Ammon's horn (tissue), 1 donor: ENCODE measurements at places on chromosomes 7 and 10.

DNA sequence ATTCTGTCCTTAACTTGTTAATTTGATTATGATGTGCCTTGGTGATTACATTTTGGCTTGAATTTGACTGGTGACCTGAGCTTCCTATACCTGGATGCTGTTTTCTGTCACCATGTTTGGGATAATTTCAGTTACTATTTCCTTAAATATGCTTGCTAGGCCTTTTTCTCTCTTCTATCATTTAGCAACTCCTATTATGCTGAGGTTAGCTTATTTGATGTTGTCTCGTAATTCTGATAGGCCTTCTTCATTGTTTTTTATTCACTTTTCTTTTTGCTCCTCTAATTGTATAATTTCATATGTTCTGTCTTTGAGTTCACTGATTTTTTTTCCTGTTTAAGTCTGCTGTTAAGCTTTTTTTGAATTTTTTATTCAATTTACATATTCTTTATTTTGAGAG is 184.9 kb downstream of the ITGB1 start:
- DNase-seq: no peak

- no peak for DNase-seq
Observed at GRCh38 chr7:151851782-151852181, 25.1 kb downstream of the PRKAG2 start.

DNA sequence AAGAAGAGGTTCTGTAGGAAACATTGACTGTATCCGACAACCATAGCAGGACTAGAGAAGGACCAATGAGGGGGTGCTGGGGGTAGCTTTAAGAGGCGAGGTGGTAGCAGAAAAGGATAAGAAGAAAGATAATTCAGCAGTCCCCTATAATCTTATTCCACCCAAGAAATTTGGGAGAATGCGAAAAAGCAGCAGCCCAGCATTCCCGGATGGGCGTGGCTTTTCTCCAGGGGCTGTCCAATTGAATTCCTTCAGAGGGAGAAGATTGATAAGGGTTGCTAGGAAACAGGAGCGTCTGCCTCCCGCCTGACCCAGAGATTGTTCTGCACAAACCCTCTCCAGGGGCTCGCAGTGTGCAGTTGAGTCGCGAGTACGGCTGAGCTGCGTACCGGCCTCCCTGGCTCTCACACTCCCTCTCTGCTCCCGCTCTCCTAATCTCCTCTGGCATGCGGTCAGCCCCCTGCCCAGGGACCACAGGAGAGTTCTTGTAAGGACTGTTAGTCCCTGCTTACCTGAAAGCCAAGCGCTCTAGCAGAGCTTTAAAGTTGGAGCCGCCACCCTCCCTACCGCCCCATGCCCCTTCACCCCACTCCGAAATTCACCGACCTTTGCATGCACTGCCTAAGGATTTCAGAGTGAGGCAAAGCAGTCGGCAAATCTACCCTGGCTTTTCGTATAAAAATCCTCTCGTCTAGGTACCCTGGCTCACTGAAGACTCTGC is at the start of gene GRM3:
Gene GRM3, plus strand, starts transcription at position 349 of the 721 bp plus-strand sequence. CDS start 121,237 bp downstream, outside the sequence.
- peak; percentile 93 for DNase-seq

DNA sequence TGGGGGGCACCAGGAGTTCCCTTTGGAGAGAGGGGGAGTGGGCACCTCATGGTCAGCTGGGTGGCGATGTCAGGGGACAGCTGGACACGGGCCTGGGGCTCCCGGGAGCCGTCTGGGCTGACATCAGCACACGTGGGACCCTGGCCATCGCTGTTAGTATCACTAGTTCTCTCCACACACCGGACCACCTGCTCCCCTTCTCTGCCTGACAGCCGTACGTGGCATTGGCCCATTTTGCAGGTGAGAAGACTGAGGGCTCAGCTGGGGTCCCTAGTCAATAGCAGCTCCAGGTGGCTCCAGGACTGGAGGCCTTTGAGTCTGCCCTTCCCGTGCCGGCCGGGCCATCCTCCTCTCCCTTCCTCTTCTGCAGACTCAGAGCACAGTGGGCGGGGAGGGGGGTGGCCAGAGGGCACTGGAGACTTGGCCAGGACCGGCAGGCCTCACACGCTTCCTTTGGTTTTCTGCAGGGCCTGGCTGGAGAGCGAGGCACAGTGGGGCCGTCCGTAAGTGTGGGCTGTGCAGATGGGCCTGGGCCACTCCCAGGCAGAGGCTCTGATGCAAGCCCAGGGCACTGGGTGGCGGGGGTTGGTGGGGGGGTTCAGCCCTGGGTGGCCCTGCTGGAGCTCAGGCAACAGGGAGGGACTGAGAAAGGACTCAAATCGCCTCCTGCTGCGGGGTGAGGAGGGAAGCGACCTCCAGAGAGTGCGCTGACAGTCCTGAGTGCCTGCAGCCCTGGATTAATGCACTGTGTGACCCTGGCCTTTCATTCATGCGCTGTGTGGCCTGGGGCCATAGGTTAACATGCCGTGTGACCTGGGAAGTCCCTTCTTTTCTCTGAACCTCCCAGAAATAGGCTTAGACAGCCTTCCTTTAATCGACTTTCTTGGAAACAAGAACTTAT is 78.2 kb downstream of the MYL10 start:
- DNase-seq: no peak

GRCh38 chr10:111078505-111079185 is 1.8 kb downstream of the ADRA2A start:
- no peak for DNase-seq

- no peak for DNase-seq
Observed at GRCh38 chr7:118626739-118627138, 402.2 kb downstream of the ANKRD7 start.

GRCh38 chr7:18471476-18472160 is 23.9 kb upstream of the HDAC9 start:
- no peak for DNase-seq

GRCh38 chr7:50303335-50304128 is 984 bp upstream of the IKZF1 start:
- no peak for DNase-seq

GRCh38 chr7:101940830-101941229 is 123.4 kb downstream of the CUX1 start:
- no peak for DNase-seq

DNA sequence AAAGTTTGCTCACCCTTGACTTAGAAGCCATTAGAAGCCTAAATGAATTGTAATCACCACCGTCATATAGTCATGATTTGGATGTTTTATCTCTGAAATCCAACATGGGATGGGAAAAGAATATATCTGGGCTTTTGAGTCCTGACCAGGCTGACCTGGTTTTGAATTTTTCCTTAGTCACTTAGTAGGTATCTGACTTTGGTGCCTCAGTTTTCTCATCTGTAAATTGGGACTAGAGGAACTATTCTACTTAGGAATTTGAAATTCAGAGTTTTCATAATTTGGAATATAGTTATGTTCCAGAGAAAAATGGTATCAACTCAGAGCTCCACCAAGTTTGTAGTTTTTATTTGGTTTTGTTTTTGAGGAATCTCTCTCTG is 40.9 kb downstream of the SHOC2 start:
- no peak for DNase-seq

DNA sequence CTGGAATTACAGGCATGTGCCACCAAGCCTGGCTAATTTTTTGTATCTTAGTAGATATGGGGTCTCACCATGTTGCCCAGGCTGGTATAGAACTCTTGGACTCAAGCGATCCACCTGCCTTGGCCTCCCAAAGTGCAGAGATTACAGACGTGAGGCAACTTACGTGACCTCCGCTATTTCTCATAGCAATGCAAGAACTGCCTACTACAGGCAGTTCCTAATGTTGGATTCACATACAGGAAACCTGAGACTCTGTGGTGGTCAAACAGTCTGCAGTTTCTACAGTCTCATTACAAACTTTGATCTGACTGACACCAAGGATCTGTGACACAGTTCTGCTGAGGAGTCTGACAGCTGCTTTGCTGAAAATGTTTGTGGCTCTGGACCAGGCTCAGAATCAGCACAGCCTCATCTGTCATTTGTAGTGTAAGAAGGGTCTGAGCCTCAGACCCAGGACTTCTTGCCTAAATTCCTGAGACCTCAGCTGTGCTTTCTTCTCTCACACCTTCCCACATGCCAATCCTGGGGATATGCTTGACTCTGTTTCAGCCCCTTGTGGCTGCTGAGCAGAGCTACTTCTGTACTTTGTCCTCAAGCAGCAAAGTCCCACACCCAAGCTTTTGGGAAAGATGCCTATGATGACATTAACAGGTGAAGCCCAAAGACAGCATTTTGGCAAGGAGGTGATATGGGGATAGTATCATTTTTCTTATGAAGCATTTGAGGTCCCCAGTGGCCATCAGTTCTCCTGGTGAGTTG is 48.0 kb upstream of the CYP2C9 start:
- DNase-seq: no peak

- DNase-seq: no peak
Observed at GRCh38 chr7:121133444-121133843, 144.9 kb downstream of the CPED1 start.

DNA sequence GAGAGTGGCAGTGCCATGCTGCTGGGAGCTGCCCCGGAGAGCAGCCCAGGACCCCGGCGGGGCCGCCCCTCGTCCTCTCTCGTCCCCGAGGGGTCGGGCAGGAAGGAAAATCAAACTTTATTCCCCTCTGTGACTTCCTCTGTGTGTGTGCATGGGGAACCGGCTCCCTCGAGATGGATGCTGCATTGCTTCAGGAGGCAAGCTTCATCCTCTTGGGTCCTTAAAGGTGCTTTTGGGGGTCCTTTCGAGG is 726 bp downstream of the MCU start:
- no peak for DNase-seq

DNA sequence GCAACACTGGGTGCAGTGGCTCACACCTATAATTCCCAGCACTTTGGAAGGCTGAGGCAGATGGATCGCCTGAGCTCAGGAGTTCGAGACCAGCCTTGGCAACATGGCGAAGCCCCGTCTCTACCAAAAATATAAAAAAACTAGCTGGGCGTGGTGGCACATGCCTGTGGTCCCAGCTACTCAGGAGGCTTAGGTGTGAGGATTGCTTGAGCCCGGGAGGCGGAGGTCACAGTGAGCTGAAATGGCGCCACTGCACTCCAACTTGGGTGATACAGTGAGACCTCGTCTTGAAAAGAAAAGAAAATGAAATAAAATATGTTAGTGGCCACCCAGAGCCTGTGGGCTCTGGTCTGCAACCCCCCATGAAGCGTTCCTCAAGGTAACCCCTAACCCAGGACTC is 13.3 kb downstream of the ITPRIP start:
- no peak for DNase-seq

GRCh38 chr10:73368238-73368637 is 9.6 kb upstream of the CFAP70 start:
- peak; percentile 57 for DNase-seq

- no peak for DNase-seq
Observed at GRCh38 chr10:86628311-86628710, 26.0 kb upstream of the OPN4 start.

GRCh38 chr10:47245731-47246350 is 54.2 kb upstream of the GDF10 start:
- no peak for DNase-seq

DNA sequence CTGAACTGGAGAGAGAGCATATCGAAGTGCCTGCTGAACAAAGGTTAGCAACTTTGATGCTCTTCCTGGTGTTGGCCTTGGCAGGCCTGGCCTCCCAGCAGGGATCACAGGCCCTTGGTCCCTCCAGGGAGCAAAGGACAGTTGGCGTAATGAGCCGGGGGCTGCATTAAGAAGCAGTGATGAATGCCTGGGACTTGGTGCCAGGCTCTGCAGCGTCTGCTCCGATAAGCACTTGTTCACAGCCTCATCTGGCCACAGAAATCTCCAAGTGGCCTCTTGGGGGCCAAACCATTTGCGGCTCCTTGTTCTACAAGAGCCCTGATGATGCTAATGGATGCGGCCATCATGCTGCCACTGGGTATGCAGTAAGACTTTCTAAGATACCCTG is 31.8 kb downstream of the CRHR2 start:
- DNase-seq: no peak

GRCh38 chr10:99779335-99779734 is 3.1 kb upstream of the ABCC2 start:
- DNase-seq: no peak

GRCh38 chr7:131071786-131072504 is 255.7 kb upstream of the MKLN1 start:
- DNase-seq: peak; percentile 23

DNA sequence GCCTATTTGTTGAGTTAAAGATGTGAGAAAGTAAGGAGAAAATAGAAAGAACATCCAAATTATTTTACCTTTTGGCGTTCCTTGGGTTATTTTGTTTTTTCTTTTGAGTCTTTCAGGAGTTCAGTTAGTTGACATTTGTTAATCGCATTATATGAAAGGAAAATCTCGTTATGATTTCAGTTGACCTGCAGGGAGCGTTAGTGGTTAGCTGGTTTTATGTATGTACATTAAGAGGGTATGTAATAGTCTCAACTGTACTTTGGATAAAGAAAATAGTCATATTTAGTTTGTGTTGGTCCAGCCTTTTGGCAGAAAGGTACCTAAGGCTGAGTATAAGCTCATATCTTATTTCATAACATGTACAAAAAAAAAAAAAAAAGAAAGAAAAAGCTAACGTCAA is 4.0 kb downstream of the BMPER start:
- DNase-seq: no peak
